Astrocyte of the cerebellum (primary cell): ENCODE measurements at places on chromosomes 5 and 9.
A peak's percentile ranks its signal among the peaks of the same experiment; 100 is the strongest.

- peak; percentile 31 for DNase-seq
These were observed 401.6 kb upstream of the PRR16 start for GRCh38 chr5:120062515-120062917.

DNA sequence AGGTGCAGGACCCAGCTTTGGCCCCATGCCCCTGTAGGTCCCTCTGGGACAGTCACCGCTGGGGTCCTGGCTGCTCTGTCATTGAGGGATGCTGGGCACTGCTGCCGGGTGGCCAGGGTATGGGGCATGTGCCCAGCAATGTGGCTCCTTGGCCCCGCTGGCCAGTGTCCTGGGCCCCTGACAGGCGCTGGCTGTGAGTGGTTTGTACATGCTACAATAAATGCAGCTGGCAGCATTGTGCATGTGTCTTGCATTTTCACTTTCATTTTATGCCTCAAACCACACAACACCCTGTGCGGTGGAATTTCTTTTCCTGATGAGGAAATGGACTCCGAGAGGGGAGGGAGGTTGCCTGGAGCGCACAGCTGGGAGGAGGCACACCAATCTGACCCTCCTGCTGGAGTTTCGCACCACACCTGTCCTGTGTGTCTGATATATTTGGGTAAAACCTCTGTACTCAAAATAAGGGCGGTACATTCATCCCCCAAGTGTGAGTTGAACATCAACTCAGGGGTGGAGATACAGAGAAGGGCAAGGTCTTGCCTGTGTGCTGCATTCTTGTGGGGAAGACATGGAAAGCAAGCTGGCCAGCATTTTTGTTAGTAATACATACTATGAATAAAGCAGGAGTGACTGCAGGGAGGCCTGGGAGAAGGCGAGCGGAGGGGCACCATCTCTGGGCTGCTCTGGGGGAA, 11.7 kb downstream of the TSPAN17 start:
- DNase-seq = peak; percentile 66

GRCh38 chr9:96559339-96559943, 60.2 kb downstream of the CDC14B start:
- DNase-seq = no peak

DNA sequence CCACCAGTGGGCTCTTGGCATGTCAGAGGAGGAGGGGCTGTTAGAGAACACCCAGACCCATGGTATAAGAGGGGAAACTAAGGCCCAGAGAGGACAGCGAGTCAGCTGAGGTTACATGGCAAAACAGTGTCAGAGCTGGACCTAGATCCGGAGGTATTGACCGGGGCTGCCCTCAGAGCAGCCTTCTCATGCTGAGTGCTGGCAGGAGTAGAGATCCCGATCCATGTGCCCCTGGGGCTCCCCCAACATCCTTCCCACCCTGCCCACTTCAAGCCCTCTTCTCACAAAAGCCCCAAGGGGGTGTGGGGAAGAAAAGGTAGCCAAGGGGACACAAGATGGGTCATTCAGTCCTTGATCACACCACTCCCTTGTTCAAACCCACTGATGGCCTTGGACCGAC, 19.9 kb downstream of the CSF1R start:
- DNase-seq = no peak

DNA sequence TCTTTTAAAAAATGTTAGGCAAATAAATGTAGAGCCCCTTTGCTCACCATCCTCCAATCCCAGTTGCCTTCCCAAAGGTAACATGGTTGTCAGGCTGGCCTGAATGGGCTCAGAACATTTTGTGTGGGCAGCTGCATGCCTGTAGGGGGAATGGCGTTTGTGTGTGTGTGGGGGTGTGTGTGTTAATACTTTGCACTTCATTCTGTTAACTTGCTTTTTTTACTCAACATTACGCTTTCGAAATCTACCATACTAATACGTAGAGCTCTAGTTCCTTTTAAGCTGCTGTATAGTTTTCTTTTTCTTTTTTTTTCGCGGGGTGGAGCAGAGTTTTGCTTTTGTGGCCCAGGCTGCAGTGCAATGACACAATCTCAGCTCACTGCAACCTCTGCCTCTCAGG, 14.0 kb downstream of the MYOZ3 start:
- DNase-seq = no peak

DNA sequence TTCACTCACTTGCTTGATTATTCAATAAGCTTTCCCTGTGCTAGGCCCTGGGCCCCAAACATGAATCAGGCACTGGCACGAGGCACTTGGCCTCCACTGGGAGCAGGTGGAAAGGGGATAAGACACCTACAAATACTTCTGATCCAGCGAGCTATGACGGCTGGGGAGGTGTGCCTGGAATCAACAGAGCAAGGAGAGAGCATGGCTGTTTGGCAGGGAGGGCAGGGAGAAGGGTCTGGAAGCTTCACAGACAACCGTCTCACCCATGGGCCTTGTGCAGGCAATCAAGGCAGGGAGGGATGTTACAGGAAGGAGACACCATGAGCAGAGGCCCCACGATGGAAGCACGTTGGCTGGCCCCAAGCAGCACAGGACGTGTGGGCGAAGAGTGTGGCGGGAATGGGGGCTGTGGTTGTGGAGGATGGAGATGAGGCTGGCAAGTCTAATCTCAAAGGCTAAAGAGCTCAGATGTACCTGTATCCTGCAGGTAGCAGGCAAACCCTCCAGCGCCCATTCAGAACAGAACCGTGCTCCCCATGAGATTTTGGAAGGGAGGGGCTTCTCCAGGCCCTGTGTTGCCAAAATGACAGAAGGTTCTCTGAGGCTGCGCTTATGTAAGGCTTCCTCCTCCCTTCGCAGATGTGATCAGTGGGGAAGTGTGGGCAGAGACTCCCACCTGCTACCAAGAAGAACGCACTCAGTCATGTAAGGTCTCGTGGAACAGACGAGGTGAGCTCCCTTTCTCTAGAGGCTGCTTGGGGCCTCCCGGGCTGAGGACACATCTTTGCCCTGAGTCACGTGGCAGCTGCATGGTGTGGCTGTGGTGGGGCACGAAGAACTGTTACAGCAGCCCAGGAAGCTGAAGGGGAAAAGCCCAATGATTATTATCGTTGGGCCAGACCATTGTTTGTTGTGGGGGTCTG, 189.7 kb downstream of the DAB2IP start:
- no peak for DNase-seq

GRCh38 chr9:14212697-14213420, 101.1 kb downstream of the NFIB start:
- DNase-seq = no peak

DNA sequence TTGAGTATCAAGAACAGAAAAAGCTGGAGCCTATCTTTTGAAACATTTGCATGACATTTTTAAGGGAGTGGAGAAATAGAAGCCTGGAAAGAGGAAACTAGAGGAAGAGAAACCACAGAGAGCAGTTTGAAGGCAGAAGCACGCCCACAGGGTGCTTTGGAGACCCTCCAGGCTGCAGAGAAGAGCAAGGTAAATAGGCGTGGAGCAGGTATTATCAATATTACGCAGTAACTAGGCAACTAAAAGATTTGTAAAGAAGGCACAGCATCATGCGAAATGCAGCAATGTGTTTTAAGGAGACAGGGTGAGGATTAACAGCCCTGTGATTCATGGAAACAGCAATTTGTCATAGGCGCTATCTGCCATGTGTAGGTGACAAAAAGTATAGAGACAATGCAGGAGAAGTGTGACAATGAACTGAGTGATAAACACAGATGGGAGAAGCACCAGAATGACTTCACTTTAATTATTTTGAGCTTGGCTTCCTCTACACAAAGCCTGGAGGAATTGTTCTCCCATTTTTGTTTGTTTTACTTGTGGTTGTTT, 281.2 kb downstream of the BRINP1 start:
- DNase-seq = no peak

DNA sequence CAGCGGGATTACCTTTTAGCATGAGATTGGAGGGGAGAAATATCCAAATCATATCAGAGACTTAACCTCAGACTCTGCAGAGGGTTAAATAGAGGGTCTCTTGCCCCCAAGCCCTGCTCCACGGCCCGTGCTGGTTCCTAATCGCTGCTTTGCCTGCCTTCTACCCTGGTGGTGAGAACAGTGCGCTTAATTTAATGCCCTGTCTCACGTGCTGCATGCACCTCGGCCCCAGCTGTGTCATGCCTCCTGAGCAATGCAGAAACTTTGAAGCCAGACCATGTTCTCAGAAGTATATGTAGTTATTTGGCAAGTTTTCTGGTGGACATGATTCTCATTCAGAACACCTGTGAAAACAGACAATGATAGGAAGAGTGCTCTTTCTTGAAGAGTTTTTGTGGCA, 1.4 kb downstream of the OTULIN start:
- DNase-seq = no peak

- DNase-seq = no peak
These were observed 53.5 kb upstream of the TJP2 start for GRCh38 chr9:69120380-69121154.

- DNase-seq = no peak
These were observed 526.9 kb upstream of the KLF4 start for GRCh38 chr9:108016446-108016845.

- no peak for DNase-seq
These were observed 10.7 kb downstream of the ARHGAP26 start for GRCh38 chr5:142780871-142781270.

- peak; percentile 59 for DNase-seq
These were observed 11.6 kb upstream of the WHRN start for GRCh38 chr9:114516913-114517312.

GRCh38 chr9:86660146-86660943, 287.0 kb downstream of the GAS1 start:
- peak; percentile 53 for DNase-seq
